Trophoblast cell (in vitro differentiated cells and primary cell): ENCODE measurements at places on chromosomes 7 and 10.

- no peak for DNase-seq
Measured at GRCh38 chr10:43957267-43958070, 308.8 kb upstream of the ZNF32 start.

- peak; percentile 10 for DNase-seq
Measured at GRCh38 chr7:158351051-158351450, 236.6 kb downstream of the PTPRN2 start.

DNA sequence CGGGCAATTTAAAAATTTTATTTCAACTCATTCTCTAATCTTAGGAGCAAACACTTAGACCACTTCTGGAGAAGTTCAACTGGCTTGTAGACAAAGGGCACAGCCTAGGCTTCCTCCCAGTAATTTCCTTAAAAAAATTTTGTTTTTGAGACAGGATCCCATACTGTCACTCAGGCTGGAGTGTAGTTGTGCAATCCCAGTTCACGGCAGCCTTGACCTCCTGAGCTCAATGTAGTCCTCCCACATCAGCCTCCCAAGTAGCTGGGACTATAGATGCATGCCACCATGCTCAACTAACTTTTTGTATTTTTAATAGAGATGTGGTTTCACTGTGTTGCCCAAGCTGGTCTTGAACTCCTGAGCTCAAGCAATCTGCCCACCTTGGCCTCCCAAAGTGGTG, 38.4 kb downstream of the BAMBI start:
- DNase-seq = no peak

- DNase-seq = no peak
Measured at GRCh38 chr7:28228396-28228795, 47.8 kb upstream of the JAZF1 start.

- DNase-seq = no peak
Measured at GRCh38 chr10:101903827-101904550, 60.4 kb upstream of the KCNIP2 start.

DNA sequence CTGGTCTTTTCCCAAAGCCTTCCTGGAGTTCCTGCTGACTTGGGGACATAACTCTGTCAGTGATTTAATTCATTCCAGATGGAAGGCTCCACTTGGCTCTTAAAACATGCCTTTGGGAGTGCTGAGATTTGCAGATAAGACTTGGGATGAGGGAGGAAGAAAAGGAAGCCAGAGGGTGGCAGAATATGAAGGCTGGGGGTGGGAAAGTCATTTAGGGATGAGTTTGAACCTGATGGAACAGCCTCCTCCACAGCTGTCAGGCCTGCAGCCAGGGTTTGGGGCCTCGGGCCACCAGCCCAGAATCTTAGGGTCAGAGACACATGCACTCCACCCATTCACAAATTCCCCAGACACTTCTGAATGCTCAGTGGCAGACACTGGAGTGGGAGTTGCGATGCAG, 28.4 kb upstream of the EIF5AL1 start:
- DNase-seq = peak; percentile 42

DNA sequence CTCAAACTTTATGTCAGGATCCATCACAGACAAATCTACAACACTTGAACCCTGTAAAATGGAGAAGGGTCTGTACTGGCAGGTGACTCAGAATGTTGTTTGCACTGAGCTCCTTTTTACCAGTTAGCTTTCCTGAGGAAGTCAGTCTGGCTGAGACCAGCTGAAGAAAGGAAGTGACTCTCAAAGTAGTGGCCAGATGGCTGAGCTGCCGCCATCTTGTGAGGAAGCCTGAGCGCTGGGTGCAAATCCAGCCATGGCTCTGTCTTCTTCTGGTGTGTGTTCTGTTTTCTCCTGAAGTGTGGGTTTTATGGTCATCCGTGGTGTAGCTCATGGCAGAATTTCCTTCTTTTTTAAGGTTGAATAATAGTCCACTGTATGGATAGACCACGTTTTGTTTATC, 25.5 kb upstream of the ECHDC3 start:
- DNase-seq = no peak

- DNase-seq = peak; percentile 14
Measured at GRCh38 chr7:98133181-98133580, 26.5 kb downstream of the LMTK2 start.

GRCh38 chr10:6226216-6226615, 23.5 kb downstream of the PFKFB3 start:
- DNase-seq = no peak

- DNase-seq = no peak
Measured at GRCh38 chr10:93068411-93069244, 5.1 kb upstream of the CYP26A1 start.

GRCh38 chr7:125857606-125858005, 928.0 kb upstream of the POT1 start:
- no peak for DNase-seq

GRCh38 chr10:6999232-6999925, 411.5 kb downstream of the SFMBT2 start:
- no peak for DNase-seq

GRCh38 chr10:43197834-43198681, 59.8 kb downstream of the CSGALNACT2 start:
- DNase-seq = no peak

DNA sequence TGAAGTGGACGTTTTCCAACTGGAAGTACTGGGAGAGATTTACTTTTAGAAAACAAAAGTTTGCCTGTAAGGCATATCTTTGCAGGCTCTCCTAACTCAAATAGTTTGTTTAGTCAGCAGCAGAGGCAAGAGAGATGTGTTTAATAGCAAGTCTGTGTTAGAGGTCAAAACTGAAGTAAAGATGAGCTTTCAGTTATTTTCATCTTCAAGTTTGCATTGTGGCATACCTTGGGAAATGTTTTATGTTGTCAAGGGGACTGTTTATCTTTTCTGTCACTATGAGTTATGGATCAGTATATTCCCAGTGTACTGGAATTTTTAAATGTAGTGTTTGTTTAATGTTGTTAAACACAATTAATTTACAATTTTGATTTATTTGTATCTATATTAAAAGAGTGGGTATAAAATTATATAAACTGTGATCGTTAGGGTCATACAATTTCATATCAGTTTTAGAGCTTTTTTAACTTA, 169.7 kb upstream of the PPP1R3A start:
- no peak for DNase-seq

- peak; percentile 63 for DNase-seq
Measured at GRCh38 chr7:138785587-138786437, 12.0 kb upstream of the TMEM213 start.

DNA sequence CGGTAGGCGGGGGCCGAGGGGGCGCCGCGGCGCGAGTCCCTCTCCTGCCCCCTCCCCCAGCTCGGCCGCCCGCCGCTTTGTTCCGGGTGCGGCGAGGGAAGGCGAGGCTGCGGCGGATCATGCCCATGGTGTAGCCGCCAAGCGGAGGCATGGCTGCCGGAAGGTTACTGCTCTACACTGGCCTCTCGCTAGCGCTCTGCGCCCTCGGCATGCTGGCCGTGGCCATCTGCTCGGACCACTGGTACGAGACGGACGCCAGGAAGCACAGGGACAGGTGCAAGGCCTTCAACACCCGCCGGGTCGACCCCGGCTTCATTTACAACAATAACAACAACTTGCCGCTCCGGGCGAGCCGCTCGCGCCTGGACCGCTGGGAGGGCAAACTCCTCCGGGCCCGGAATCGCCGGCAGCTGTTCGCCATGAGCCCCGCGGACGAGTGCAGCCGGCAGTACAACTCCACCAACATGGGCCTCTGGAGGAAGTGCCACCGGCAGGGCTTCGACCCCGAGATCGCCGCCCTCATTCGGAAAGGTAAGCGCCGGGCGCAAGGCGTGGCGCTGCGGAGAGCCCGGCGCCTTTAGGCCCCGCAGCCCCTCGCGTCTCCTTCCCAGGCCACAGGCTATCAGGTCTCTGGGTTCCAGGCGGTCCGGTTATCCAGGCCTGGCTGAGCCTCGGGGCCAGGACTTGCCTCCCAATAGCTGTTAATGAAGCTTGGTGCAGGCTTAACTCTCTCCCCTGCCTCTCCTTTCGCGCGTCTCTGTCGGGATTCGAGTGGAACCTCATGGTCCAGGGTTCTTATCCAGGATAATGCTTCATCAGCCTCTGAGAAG, 513 bp downstream of the TMEM178B start:
- no peak for DNase-seq

DNA sequence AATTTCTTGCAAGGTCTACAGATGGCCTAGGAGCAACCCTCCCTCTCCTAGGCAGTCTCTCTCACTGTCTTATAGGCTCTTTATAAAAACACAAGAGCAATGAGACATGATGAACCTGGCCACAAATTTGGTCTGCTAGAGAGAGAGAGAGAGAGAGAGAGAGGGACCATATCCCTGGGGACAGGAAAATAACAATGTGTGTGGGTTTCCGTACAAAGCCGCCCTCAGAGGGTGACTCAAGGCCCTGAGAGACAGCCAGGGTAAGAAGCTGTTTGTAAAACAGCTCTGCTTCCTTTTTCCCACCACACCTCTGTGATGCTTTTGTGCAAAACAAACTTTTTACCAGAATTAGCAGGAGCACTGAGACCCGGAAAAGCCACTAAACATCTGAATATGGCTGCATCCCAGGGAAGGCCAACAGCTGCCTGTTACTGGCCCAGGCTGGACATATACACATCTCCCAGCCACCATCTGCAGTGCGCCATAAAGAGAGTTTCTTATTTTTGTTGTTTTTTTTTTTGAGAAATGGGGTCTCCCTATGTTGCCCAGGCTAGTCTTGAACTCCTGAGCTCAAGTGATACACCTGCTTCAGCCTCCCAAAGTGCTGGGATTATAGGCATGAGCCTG, 18.4 kb downstream of the GIMAP5 start:
- no peak for DNase-seq

DNA sequence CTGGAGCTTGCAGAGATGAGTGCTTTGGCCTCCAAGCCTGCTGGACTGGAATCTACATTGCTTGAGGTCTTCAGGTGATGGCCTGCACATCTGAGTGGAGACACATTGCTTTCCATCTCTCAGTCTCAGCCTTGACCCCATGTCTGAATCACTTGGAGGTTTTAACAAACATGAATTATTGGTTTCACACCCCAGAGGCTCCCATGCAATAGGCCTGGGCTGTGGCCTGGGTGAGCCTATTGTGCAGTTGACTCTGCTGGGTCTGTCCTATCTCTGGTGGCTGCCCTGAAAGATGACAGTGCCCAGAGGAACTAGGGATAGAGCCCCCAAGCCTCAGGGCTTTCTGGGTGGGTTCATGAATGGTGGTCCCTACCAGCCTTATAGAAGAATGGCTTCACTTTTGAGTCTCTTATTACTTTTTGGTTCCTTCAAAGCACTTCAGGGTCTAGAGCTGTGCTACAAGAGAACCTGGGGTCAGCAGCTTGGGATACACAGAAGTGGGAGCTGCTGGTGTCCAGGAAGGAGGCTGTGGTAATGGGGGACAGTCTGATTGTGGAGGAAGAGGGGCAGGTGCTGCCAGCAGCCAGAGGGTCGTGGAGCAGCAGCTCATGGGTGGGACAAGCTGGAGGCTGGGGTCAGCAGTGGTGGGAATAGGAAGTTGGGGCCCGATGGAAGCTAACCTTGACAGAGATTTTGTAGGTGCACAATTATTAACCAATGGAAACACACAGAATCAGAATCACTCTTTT, 5.5 kb downstream of the RAMP3 start:
- DNase-seq = no peak

DNA sequence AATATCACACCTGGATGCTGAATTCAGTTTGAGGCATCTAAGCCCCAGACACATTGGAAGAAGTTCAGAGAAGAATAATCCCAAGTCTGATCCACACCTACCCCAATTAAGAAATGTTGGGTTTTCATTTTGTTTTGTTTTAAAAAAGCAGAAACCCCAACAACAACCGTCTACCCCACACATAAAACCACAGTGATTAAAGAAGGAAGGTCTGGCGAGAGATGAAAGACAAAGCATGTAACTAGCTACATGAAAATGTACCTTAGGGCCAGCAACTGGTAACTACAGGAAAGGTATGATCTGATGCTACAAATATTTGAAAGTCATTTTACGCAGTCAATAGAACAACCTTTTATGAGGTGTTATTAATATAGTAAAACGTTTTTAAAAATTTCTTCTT, 1112.3 kb downstream of the GATA3 start:
- DNase-seq = no peak

DNA sequence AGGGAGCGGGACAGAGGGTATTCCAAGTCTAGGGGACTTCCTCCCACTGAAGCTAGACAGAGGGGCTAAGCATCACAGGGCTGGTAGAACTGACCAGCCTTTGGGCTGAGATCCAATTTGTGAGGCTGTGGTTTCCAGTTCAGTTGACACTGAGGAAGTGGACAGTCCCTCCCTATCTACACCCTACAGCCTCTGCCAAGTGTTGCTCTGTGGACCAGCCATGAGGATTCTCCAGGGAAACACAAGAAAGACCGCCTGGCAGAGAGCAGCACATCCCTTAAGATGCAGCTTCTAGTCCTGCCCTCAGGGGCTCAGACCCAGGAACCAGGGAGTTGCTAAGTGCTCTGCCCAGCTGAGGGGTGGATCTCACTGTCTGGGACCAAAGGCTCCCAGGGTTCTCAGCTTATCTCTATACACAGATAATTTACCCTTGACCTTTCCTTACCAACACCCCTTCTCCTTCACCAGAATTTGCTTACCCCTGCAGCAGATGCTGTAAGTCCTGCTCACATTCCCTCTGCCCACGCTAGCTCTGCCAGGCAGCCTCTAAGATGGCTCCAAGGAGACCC, 252.0 kb downstream of the SKIDA1 start:
- no peak for DNase-seq

- no peak for DNase-seq
Measured at GRCh38 chr10:26839966-26840627, 20.7 kb downstream of the ABI1 start.
